CD4-positive, alpha-beta memory T cell (primary cell): ENCODE measurements at places on chromosomes 2 and 18. TPM values are rescaled to one million over a fixed set of nuclear protein-coding genes. Genes with fewer than 3 reads are reported as not detected.

The ACTG2 gene
- total RNA-seq = not detected

The FAP gene
- not detected for total RNA-seq

GRCh38 chr2:19722531-19722971, 179.2 kb downstream of the TTC32 start:
- no peaks in the 10 kb centered on the region for H3K4me1 ChIP-seq
- no peak for DNase-seq
- H3K27me3 ChIP-seq = no peaks in the 10 kb centered on the region
- no peak overlapping the region for H3K4me3 ChIP-seq
- no peak overlapping the region for H3K27ac ChIP-seq
- no peaks in the 10 kb centered on the region for H3K36me3 ChIP-seq

The KIF1A gene
- total RNA-seq = not detected

The OTOF gene
- 0.84 TPM for total RNA-seq

DNA sequence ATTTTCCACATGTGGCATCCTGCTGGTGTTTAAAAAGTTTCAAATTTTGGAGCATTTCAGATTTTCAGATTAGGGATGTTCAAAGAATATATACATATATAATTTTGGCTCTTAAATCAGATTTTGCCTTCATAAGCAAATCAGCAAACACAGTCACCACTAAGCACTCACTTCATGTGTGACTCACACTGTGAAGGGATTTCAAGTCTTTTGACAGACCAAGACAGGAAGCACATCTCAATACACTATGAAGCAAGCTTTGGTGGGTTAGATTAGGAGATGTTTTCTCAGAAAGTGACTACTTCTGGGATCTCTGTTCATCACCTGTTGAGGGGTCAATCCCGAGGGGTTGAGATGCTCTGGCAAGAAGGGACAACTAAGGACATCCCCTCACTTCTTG, 227.8 kb upstream of the RBBP8 start:
- H3K27me3 ChIP-seq = no peaks in the 10 kb centered on the region
- H3K27ac ChIP-seq = no peak overlapping the region
- no peaks in the 10 kb centered on the region for H3K4me1 ChIP-seq
- no peak overlapping the region for H3K4me3 ChIP-seq

The SATB2 gene
- 0.06 TPM for total RNA-seq

DNA sequence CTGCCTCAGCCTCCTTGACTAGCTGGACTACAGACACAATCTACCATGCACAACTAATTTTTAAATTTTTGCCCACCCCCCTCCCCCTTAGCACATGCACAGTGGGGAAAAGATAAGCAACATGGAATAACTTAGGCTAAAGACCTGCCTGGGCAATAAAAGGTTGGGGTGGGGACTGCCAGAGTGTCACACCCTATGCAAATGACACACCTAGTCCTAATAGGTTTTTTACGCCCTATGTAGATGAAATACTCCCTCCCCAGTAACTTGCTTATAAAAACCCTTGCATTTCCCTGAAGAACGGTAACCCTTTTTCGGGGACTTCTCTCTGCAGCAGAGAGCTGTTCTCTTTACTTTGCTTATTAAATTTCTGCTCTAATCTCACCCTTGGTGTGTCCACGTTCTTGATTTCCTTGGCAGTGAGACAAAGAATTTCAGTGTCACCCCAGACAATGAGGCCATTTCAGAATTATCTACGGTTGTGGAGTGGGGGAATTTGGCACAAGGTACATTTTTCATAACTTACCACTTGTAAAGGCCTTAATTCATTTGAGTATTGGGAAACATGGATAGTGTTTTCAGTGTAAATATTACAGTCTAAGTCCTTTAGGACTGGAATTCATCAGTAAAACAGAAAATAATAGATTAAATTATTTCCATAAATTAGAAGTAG, 109.2 kb downstream of the NOL4 start:
- H3K27ac ChIP-seq = no peak overlapping the region

DNA sequence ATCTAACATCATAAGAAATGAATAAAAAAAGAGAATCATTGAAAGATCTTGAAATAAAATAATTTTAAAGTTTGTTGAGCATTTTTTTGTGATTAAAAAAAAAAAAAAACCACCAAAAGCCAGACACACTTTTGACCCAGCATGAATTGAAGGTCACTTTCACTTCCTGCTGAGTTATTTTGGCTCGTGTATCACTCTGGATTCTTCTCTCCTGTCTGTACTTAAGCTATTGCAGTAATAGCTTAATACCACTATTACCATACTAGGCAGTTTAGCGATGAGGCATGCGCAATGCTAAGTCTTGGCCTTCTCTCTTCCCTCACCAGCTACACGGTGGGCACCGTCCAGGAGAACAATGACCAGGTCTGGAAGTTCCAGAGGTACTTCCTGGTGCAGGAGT, 54.5 kb upstream of the SPP2 start:
- peaks cover 64% of the 10 kb centered on the region for H3K4me1 ChIP-seq
- no peak overlapping the region for H3K27ac ChIP-seq
- no peak for DNase-seq
- no peaks in the 10 kb centered on the region for H3K27me3 ChIP-seq
- no peak overlapping the region for H3K4me3 ChIP-seq

GRCh38 chr2:10016802-10017258, 26.5 kb upstream of the KLF11 start:
- no peaks in the 10 kb centered on the region for H3K27me3 ChIP-seq
- no peak overlapping the region for H3K4me3 ChIP-seq
- no peak overlapping the region for H3K27ac ChIP-seq
- no peak for DNase-seq
- no peaks in the 10 kb centered on the region for H3K36me3 ChIP-seq
- H3K4me1 ChIP-seq = no peaks in the 10 kb centered on the region

GRCh38 chr18:49858309-49859020, 45.1 kb upstream of the ACAA2 start:
- no peak overlapping the region for H3K4me3 ChIP-seq
- H3K27me3 ChIP-seq = no peaks in the 10 kb centered on the region
- peak; percentile 43 for DNase-seq
- no peaks in the 10 kb centered on the region for H3K4me1 ChIP-seq
- no peak overlapping the region for H3K27ac ChIP-seq

The TMEM169 gene
- 5.1 TPM for total RNA-seq

The SPATA3 gene
- total RNA-seq = not detected

The LAMA3 gene
- not detected for total RNA-seq

GRCh38 chr18:66344227-66344626, 259.7 kb downstream of the CDH19 start:
- no peaks in the 10 kb centered on the region for H3K36me3 ChIP-seq
- no peak overlapping the region for H3K27ac ChIP-seq
- no peak for DNase-seq

GRCh38 chr2:68287580-68288441, 31.9 kb downstream of the CNRIP1 start:
- H3K27ac ChIP-seq = no peak overlapping the region
- no peaks in the 10 kb centered on the region for H3K36me3 ChIP-seq
- no peak for DNase-seq
- peaks cover under 1% of the 10 kb centered on the region for H3K4me1 ChIP-seq

DNA sequence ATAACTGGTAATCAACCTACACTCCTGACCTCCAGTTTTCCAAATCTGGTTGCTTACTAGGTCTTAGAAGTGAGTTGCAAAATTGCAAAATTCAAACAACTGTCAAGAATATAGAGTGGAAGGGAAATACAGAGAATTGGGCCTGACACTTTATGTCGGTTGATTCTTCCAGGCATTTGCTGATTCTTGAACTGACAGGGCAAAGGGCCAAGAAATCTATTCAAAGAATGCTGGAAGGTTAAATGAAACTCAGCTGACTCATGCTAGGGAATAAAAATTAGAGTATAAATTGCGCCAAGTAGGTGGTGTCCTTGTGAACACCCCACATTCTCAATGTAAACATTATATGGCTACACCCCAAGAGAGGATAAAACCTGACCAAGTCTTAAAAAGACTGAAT, 21.5 kb upstream of the ZSCAN30 start:
- no peak overlapping the region for H3K27ac ChIP-seq
- DNase-seq = no peak
- no peaks in the 10 kb centered on the region for H3K27me3 ChIP-seq
- H3K4me1 ChIP-seq = no peaks in the 10 kb centered on the region
- H3K36me3 ChIP-seq = peaks cover 11% of the 10 kb centered on the region

DNA sequence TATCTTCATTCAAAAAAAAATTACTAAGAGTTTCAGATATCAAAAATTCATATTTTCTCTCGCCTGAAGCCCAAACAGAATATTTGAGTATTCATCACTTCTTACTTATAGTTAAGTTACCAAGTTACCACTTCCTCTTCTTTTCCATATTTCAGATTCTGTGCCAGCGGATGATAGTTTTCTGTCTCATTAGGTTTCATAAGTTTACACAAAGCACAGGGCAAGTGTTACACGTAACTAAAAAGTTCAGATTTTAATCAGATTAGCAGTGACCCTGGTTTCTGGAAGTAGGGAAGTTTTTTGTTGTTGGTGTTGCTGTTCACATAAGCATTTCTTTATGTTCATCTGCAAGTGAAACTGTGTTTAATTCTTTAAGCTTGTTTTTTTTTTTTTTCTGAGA, 10.2 kb downstream of the AFTPH start:
- no peak overlapping the region for H3K27ac ChIP-seq
- H3K27me3 ChIP-seq = no peaks in the 10 kb centered on the region
- H3K4me3 ChIP-seq = no peak overlapping the region
- no peaks in the 10 kb centered on the region for H3K36me3 ChIP-seq

DNA sequence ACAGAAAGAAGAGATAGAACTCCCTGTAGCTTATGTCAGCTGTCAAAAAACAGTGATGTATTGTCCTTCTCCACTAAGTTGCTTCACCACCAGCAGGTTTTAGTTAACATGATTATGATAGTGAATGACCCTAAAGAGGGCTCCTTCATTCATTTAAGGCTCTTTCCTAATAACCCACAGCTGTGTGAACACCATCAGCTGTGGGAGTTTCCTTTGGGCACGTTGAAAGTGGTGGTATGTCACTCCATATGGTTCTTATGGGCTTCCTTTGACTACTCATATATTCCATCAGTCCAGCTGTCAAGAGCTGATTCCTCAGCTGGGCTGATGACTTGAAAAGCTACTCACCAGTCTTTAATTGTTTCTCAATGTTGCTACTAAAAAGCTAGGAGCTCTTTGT, 210.3 kb downstream of the UBE2E3 start:
- no peak overlapping the region for H3K27ac ChIP-seq
- no peak overlapping the region for H3K4me3 ChIP-seq
- no peaks in the 10 kb centered on the region for H3K36me3 ChIP-seq
- peaks cover 27% of the 10 kb centered on the region for H3K4me1 ChIP-seq
- DNase-seq = no peak
- no peaks in the 10 kb centered on the region for H3K27me3 ChIP-seq

DNA sequence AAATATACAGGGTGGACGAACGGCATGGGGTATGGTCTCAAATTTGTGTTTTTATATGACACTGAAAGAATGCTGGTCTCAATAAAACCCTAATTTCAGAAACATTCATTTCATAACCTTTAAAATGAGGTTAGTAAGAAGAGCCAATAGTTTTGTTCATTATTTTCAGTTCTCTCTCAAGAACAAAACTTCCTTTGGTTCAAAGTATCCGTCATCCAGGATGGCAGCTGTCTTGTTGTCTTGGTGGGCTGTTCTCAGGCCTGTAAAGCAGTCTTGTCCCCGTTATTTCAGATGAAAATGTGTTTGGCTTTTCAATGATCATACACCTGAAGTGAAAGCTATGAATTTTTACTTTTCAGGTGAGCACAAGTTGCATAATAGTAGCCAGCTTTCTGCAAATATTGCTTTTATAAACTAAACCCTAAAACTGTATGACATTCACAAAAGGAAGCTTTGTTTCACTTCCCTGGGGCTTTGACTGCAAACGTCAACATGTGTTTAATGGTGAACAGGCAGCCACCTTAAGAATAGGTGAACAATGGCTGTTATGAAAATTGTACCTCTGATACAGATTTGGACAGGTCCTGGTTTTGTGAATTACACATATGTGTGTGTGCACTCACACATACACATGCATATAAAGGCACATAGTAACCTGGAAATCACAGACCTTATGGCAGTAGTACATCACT, 2.6 kb downstream of the IL18RAP start:
- H3K27me3 ChIP-seq = no peaks in the 10 kb centered on the region
- peaks cover 46% of the 10 kb centered on the region for H3K4me1 ChIP-seq
- DNase-seq = no peak
- H3K4me3 ChIP-seq = no peak overlapping the region
- no peak overlapping the region for H3K27ac ChIP-seq
- H3K36me3 ChIP-seq = no peaks in the 10 kb centered on the region

The REG1B gene
- total RNA-seq = not detected

- no peaks in the 10 kb centered on the region for H3K27me3 ChIP-seq
- no peak for DNase-seq
- H3K4me1 ChIP-seq = no peaks in the 10 kb centered on the region
- H3K27ac ChIP-seq = no peak overlapping the region
- no peak overlapping the region for H3K4me3 ChIP-seq
- no peaks in the 10 kb centered on the region for H3K36me3 ChIP-seq
These were observed 120.2 kb downstream of the MYO3B start for GRCh38 chr2:170298115-170298514.

DNA sequence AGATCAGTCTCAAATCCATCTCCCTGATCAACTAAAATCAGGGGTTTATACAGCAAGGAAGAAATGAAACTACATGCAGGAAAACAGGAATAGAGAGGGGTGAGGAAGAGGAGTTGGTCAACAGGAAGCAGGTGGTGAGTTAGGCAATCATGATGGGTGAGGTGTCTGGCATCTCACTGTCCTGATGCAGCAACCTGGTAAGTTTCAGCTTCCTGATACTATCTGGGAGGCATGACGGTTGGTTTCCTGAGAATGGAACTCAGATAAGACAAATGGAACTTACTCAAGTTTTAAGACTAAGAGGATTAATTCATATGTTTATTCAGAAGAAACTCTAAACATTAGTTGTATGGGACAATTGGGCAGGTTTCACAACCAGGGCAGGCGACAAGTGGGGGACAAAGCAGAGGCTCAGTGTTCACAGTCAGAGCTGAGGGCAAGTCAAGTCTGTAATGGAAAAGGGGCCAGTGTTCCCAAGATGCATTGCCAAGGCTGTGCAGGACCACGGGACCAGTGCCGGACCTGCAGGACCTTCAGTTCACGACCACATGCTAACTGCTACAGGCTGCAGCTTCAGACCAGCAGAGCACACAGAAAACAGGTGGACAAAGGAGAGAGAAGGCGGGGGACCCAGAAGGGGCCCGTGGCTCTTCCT, 17.7 kb upstream of the GALM start:
- no peak overlapping the region for H3K27ac ChIP-seq
- H3K4me3 ChIP-seq = no peak overlapping the region
- H3K36me3 ChIP-seq = no peaks in the 10 kb centered on the region
- H3K4me1 ChIP-seq = peaks cover 55% of the 10 kb centered on the region

- peaks cover 6% of the 10 kb centered on the region for H3K36me3 ChIP-seq
- DNase-seq = no peak
- H3K27ac ChIP-seq = no peak overlapping the region
These were observed 14.9 kb downstream of the HPCAL1 start for GRCh38 chr2:10317646-10318045.

DNA sequence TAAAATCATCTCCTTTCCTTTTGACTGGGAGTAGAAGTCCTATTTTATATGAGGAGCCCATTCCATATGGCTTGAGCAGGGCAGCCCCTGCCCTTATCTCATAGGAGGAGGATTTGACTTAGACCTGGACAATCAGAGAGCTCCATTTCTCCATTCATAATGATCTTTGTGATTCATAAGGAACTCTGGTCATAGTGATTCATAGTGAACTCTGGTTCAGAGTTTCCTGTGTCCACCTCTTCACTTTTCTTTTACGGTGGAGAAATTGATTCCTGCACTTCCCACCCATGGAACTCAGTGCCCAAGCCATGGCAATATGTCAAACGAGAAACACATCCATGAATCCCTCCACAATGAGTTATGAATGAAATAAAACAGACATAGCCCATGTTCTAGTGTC, 12.8 kb upstream of the MYO3B start:
- no peak overlapping the region for H3K27ac ChIP-seq
- no peak for DNase-seq
- H3K27me3 ChIP-seq = no peaks in the 10 kb centered on the region
- no peak overlapping the region for H3K4me3 ChIP-seq
- H3K36me3 ChIP-seq = no peaks in the 10 kb centered on the region
- H3K4me1 ChIP-seq = no peaks in the 10 kb centered on the region
